ENCODE measurements at places on chromosomes 12 and 14.
A peak's percentile ranks its signal among the peaks of the same experiment; 100 is the strongest.

GRCh38 chr12:106307181-106307580, 4.6 kb downstream of the TCP11L2 start:
- DNase-seq = no peak

DNA sequence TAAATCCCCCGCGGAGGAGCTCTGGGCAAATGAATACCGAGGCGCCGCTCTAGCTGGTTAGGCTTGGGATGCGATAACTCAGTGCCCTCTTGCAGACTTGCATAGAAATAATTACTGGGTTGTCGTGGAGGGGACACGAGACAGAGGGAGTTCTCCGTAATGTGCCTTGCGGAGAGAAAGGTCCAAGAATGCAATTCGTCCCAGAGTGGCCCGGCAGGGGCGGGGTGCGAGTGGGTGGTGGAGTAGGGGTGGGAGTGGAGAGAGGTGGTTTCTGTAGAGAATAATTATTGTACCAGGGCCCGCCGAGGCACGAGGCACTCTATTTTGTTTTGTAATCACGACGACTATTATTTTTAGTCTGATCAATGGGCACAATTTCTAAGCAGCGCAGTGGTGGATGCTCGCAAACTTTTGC, 2.5 kb upstream of the TBX5 start:
- no peak for DNase-seq

GRCh38 chr12:67649570-67650387, 1.2 kb downstream of the DYRK2 start:
- DNase-seq = peak; percentile 28

DNA sequence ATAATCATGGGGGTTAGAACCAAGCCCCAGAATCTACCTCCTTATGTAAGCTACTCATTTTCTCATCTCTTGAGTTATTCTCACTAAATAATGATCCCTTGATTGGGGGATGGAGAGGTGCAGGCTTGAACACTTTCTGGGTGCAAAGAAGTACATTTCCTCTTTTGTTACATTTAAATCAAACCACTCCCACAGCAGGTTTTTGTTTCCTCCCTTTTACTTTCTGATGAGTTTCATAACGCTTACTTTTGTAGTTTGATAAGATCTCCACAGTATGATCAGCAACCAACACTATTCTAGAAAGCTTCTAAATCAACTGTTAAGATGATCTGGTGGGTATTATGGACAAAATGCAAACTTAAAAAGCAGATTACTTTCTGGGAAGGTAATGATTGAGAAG, 20.5 kb downstream of the VCPKMT start:
- DNase-seq = peak; percentile 72

- no peak for DNase-seq
Measured at GRCh38 chr12:47164724-47165439, 85.1 kb upstream of the AMIGO2 start.

- no peak for DNase-seq
Measured at GRCh38 chr14:96002498-96002884, 36.7 kb upstream of the C14orf132 start.

GRCh38 chr12:12622418-12622817, 10.7 kb downstream of the CREBL2 start:
- DNase-seq = peak; percentile 61

DNA sequence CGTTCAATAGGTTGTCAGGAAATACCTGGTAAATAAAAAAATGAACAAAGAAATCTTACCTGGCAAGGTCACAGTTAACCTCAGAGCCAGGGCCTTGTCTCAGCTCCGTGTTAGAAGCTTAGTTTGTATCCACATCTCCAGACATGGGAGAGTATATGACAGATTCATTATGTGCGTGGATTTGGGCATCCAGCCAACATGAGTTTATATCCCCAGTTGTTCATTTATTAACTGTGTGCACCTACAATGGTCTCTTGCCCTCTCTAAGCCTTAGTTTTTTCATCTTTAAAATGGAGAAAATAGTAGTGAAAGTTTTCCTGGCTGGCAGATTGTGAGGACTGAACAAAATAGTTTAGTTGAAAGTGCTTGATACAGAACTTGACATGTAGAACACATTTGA, 437.8 kb downstream of the NPAS3 start:
- DNase-seq = no peak

- DNase-seq = no peak
Measured at GRCh38 chr14:30191639-30192279, 264.1 kb upstream of the PRKD1 start.

- DNase-seq = no peak
Measured at GRCh38 chr14:90045616-90046015, 16.2 kb upstream of the KCNK13 start.

GRCh38 chr14:37590428-37591139, 4.5 kb downstream of the FOXA1 start:
- no peak for DNase-seq

GRCh38 chr14:26598672-26599131, 869 bp upstream of the NOVA1 start:
- DNase-seq = no peak

DNA sequence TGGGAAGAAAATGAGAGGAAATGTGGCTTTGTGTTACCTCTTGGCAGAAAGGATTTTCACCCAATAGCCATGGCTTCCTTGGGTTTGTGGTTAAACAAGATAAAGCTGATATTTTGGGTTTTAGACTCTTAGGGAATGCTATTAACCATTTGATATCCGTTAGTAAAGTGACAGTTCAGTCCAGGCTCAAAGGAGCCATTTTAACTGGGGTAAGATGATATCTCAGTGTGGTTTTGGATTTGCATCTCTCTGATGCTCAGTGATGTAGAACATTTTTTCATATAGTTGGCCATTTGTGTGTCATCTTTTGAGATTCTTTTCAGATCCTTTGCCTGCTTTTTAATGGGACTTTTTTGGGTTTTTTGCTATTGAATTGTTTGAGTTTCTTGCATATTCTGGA, 30.1 kb downstream of the IFT43 start:
- DNase-seq = no peak

DNA sequence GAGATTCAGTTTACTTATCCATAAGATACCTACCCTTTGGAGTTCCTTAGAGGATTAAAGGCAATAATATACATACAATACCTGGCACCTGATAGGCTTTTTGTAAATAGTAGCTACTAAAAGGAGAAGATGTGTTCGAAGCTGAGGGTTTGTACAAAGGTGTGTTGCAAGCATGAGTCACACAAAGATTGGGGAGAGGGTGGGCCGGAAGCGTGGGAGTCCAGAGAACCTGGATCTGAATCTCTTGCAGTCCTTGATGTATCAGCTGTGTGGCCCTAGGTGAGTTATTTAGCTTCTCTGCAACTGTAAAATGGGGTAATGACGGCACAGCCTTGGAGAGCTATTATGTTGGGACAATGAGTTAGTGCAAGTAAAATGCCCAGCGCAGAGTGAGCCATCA, 61.6 kb upstream of the PSMC1 start:
- no peak for DNase-seq

DNA sequence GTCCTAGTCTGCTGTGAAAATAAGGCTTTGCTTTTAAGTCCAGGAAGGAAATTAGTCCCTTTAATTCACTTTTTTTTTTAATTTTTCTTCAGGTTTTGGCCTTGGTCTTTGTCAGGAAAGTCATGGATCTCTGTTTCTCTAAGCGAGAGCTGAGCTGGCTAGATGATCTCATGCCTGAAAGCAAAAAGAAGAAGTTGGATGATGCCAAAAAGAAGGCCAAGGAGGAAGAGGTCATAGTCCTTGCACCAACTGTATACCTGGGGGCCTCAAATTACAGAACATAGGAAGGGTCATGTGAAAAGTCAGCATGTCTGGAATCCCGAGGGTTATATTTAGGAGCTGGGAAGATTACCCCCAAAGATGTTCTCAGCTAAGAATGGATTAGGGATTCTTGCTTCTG, 72.3 kb downstream of the SLC4A8 start:
- no peak for DNase-seq

DNA sequence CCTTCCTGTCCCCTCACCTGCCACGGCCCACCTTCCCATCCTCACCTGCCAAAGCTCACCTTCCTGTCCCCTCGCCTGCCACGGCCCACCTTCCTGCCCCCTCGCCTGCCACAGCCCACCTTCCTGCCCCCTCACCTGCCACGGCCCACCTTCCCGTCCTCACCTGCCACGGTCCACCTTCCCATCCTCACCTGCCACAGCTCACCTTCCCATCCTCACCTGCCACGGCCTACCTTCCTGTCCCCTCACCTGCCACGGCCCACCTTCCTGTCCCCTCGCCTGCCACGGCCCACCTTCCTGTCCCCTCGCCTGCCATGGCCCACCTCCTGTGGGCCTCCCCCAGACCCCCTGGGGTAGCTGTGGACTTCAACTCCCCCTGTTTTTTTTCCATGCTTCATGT, 48.8 kb upstream of the GPR68 start:
- no peak for DNase-seq

DNA sequence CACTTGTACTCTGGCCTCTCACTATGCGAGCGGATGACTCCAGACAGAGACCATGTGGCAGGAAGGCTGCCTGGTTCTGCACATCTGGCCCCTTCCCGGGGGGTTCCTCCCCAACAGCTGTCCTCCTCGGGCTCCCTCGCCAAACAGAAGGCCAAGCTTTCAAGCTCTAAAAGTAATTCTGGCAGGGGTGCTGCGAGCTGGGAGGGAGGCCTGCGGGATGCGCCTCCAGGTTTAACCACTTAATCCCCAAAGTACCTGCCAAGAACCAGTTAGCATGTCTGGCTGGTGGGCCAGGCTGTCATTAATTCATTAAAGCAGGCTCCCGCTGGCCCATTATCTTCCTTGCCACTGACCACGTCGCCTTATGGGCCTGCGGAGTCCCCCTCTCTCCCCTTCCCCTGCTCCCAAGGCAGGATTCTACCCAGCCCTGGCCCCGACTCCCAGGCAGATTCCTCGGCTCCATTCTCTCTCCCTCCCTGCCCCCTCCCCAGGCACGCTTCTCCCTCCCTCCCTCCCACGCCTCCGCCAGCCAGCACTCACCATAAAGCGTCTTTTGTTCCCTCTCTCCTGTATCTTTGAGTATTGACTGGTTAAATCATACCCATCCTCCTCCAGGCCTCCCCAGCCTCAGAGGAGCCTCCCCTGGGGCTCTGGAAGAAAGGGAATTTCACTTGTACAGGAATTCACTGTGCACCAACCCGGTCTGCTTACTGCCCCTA, 4.9 kb downstream of the HRK start:
- no peak for DNase-seq

DNA sequence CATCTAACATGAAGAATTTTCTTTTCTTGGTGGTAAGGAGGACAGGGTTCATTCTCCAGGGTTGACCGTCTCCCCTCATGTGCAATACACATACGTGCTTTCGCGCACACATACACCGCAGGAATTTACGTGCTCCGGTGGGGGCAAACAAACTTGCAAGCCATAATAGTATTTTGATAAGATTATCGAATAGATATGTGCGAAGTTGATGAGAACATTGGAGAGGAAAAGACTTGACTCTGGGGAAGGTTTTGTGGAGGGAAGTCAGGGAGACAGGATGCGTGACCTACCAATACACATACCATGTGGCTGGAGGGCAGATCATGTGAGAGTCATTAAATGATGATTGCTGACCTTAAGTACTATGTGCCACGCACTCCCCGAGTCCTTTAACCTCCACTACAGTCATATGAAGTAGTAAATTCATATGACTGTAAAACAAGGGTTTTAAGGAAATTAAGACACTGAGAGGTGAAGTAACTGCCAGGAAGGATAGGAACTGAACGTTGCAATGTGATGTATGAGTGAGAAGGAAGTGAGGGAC, 921 bp downstream of the RAD51B start:
- no peak for DNase-seq

DNA sequence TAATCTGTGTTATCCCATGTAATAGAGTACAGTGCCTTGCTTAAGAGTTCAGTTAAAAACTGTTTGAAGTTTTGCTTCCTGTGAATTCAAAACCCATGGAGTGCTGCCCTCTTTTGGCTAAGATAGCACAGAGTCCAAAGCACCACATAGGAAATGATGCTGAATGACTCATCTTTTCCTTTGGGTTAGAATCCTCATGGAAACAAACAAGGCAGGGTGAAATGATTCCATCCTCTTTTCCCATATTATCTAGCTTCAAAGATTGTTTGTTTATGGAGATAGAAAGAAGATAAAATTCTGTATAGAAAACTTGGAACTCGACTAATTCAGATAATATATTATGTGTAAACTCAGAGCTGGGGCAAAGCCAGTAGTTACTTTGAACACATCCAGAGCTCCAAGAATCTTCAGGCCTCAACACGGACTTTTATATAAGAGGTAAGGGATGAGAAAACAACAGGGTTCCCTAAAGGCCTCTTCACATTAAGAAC, 87.4 kb downstream of the OTOGL start:
- DNase-seq = peak; percentile 49

DNA sequence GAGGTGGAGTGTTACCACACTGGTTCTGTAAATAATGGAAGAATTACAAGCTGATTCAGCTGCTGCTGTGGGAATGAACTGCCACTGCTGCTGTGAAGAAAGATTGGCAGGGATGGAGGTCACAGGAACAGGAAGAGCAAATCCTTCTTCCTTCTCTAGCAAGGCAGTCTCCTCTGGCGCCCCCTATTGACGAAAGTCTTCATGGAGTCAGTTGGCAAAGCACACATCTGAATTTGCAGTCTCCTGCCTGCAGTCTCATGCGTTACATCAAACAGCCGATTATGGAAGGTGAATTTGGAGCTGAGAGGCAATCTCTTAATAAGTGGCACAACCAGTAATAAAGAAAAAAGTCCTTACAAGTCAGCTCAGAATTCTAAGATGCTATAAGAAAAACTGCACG, 106.0 kb upstream of the TMTC1 start:
- DNase-seq = no peak

GRCh38 chr12:119911182-119911581, 34.1 kb upstream of the CIT start:
- no peak for DNase-seq

All from CD4-positive, alpha-beta T cell treated with Interleukin-4 for 4 hours (primary cell).